ENCODE measurements at places on chromosomes 11 and 22. TPM values are rescaled to one million over a fixed set of nuclear protein-coding genes. Genes with fewer than 3 reads are reported as not detected.

Gene LGALS12
- polyA plus RNA-seq = 0.15 TPM

DNA sequence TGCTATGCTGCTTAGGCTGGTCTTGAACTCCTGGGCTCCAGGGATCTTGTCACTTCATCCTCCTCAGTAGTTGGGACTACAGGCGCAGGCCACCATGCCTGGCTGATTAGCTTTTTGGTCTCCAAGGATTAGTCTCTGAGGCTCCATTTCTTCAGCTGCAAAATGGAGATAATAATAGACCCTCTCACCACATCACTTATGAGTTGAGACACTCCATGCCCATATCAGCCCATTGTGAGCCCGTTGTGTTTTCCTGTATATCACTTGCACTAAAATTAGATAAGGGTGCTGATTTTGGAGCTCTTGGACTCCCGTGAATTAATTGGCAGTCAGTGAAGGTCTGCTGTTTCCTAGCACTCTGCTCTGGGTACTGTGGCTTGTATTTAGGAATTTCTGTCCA lies 36.0 kb downstream of the DEPDC5 start:
- DNase-seq = no peak

DNA sequence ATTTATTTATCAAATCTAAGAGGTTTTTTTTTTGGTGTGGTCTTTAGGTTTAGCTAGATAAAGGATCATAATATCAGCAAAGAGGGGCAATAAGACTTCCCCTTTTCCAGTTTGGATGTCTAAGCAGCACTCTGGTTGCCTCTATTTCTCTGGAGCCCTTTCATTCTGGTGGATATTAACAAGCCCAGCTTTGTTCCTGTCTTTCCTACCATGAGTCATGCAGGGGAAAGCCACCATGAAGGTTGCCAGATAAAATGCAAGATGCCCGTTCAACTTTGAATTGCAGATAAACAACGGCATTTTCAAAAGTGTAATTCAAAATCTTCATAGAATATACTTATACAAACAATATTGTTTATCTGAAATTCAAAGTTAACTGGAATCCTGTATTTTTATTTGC lies 143.6 kb downstream of the ADAMTS15 start:
- no peak for DNase-seq

DNA sequence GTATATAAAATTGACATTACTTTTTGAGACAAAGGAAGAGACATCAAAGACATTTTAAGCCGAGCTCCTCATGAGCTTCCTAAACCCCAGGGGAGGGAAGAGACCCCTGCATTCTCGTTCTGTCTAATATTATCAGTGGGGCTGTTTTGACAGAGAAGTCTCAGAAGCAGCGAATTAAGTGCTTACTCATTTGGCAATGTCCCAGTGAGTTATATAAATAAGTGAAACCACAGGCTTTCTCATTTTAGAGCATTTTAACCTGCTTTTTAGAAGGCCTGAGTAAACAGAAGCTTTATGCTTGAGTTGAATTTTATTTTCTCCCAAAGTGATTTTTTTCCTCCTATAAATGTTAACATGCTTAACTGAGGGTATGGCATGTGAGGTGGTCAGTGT lies 23.2 kb upstream of the C1QTNF4 start:
- no peak for DNase-seq

Gene PAMR1
- polyA plus RNA-seq = 9.3 TPM

- no peak for DNase-seq
Observed at GRCh38 chr11:34267013-34267412, 90.8 kb downstream of the ABTB2 start.

All from left lung (tissue), 14 donors.